ENCODE measurements at places on chromosomes 4 and X.

DNA sequence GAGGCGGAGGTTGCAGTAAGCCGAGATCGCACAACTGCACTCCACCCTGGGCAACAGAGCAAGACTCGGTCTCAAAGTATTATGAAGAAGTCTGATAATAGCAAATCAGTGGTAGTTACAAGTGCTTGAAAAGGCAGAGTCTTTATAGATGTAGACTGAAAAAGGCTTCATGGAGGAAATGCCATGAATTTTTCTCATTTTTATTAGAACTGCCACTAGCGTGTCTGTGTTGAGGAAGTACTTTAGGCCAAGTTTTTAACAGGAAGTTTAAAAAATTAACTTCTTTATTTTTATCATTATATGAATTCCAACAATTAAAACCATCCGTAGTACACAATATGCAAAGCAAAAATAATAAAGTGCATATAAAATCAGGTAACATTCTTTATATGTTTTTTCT lies 32.8 kb upstream of the IL13RA1 start:
- no peak for DNase-seq

- no peak for DNase-seq
Measured at GRCh38 chr4:68401231-68401630, 46.0 kb upstream of the TMPRSS11E start.

- no peak for DNase-seq
Measured at GRCh38 chrX:13852001-13852695, 35.3 kb upstream of the GPM6B start.

GRCh38 chr4:188879598-188879997 lies 740.4 kb downstream of the TRIML1 start:
- DNase-seq = no peak

DNA sequence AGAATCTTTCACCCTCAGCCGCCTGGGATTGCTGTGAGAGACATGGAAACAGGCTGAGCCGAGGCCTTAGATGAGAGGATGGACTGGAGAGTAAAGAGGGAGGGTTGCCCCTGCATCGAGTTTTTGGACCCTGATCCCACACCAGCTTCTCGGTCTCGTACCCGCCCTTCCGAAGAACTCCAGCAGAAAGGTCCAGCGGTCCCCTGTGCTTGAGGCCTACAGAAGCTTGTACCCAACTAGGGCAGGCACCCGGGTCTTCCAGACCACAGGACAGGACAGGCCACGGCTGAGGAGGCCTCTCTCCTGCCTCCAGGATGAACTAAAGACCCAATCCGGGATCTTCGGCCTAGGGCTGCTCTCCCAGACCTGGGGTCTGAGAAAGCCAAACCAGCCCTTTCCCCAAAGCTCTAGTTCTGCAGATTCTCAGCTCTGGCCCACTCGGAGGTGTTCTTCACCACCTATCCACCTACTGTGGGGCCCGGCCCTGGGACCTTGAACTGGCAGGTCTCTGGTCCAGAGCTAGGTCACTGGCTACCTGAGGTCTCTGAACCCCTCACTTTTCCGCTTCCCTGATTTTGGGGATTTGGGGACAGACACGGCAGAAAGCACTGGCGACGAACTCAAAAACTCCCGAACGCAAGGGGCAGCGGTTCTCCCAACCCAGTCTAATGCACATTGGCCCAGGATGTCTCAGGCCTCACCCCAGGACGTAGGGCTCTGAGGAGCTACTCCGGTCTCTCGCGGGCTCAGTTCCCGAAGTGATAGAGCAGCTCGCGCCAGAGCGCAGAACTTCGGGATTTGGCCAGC lies 1.1 kb downstream of the NKX3-2 start:
- DNase-seq = no peak

- DNase-seq = no peak
Measured at GRCh38 chrX:17414839-17415238, 39.8 kb downstream of the NHS start.

DNA sequence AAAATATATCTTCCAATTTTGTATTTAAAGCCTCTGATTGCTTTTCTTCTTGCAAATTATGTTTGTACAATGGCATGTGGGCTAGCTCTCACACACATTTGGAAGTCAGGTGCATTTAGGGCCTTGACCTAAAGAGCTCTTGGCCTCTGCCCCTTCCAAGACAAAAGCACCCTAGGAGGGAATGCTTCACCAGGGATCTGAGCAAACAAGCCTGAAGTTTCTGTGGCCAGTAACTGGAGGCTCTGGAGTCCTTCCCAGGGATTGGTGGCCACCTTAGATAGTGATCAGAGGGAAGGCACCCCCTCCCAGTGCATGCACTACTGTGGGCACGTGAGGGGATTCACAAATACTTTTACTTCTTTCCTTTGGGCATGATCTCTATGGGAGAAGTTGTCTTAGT lies 60.3 kb upstream of the DIPK2B start:
- DNase-seq = no peak

DNA sequence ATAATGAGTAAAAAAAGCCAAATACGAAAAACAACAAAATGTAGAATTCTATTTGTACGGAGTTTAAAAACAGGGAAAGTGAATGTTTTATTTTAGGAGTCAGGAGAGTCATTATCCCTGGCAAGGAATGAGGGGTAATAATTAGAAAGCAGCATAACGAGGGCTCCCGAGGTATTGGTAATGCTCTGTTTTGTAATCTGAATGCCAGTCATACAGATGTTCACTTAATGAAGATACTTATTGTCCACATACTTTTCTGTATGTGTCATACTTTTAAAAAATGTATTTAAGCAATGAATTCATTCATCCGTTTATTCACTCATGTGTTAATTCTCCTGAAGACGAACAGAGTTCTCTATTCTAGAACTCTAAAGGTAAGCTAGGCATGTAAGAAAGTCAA lies 87.8 kb upstream of the BMP2K start:
- no peak for DNase-seq

- DNase-seq = no peak
Measured at GRCh38 chr4:41185614-41186592, 28.4 kb downstream of the APBB2 start.

- no peak for DNase-seq
Measured at GRCh38 chr4:114265342-114265741, 285.9 kb upstream of the ARSJ start.

- DNase-seq = no peak
Measured at GRCh38 chr4:56414135-56414670, 21.2 kb downstream of the PPAT start.

GRCh38 chr4:154491341-154492271 lies at the start of gene DCHS2:
Gene DCHS2 (minus strand): TSS chr4:154491799. CDS start chr4:154491355, 444 bp downstream.
- DNase-seq = no peak

DNA sequence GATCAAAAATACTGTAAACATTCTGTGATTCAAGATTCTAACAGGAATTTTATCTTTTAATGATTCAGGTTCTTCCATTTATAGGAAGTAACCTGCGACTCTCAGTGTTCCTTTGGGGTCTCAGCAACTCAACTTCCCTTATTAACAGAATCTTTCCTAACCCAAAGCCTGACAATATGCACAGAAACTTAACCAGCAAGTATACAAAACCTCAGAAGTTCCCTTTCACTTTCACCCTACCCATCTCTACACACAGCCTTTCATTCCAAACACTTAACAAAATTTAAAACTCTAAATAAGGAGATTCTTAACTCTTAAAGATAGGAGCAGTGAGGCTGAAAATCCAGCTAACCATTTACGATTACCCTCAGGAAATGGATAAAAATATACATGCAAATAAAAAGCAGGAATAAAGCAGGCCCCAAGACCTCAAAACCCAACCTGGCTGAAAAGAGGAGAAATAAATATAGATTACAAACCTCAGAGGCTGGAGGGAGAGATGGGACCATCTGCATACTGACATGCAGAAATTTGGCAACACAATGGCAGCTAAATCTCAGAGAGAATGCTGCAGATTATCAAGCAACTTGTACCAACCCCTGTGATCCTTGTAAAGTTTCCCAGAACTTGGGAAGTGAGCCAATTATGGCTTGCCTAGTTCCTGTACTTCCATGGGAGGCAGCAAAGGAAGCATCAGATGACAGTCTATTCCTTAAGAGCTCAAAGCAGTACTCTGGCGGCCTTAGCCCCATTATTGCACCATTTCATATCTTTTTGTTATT lies 101.0 kb downstream of the ATP11C start:
- no peak for DNase-seq
